Small intestine (tissue), 16 donors: ENCODE measurements at places on chromosomes 11 and 22. TPM values are rescaled to one million over a fixed set of nuclear protein-coding genes. Genes with fewer than 3 reads are reported as not detected.

DNA sequence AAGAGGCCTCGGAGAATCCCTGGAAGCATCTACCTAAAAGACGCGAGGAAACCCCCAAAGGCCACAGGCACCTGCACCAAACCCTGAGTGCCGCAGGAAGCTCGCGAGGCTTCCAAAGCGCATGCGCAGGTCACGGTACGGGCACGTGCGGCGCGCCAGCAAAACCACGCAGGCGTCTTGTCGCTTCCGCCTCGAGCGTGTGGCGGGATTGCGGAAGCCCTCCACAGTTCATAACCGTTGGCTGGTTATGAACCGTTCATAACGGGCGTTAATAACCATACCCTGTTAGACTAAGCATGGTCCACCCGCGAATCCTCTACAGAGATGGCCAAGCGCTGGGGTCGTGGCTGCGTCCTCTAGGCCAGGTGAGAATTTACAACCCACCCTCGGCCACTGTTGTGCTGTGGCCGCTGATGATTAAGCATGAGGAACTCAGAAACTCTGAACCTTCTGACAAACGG, 46.4 kb downstream of the MORC2 start:
- H3K27me3 ChIP-seq, result no peaks in the 10 kb centered on the region
- peaks cover 4% of the 10 kb centered on the region for H3K36me3 ChIP-seq
- peak; percentile 76 for DNase-seq
- peaks cover 5% of the 10 kb centered on the region for H3K4me1 ChIP-seq

DNA sequence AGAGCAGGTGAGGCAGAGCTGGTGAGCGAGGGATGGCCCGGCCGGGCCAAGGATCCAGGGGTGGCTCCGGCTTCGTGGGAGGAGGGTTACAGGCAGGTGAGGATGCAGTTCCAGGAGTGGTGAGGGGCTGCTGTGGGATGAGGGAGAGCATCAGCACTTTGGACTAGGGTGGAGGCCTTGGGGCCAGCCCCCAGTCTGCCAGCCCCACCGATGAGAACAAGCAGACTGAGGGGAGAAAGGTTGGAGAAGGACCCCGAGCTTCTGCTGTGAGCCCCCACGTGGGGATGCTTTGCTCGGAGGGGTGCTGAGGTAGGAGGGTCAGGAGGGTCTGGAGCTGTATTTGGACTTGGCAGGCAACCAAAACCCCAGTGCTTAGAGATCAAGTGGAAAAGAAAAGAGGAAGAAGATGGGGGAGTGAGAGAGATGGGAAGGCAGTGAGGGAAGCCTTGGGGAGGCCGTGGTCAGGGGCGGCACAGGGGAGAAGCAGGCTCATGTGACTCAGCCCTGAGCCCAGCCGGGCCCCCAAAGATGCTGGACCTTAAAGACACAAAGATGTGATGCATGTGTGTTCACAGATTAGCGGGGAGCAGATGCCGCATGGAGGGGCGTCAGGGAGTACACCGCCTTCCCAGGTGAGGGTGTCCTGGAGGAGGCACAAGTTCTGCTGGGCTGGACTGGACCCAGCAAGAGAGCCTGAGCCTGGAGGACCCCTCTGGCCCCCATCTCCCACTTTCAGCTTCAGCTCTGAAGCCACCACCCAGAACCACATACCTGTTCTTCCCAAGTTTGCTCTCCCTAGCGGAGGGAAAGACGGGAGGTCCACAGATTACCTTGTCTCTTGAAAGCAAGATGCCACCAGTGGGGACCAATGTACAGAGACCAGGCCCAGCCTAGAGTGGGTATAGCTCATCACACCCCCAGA, 91.3 kb downstream of the CDKN1C start:
- H3K27ac ChIP-seq, result no peak overlapping the region
- H3K36me3 ChIP-seq, result peaks cover 13% of the 10 kb centered on the region
- no peaks in the 10 kb centered on the region for H3K4me1 ChIP-seq
- H3K27me3 ChIP-seq, result no peaks in the 10 kb centered on the region
- no peak overlapping the region for H3K4me3 ChIP-seq
- DNase-seq, result no peak

- H3K4me1 ChIP-seq, result no peaks in the 10 kb centered on the region
- H3K27ac ChIP-seq, result no peak overlapping the region
- no peak overlapping the region for H3K4me3 ChIP-seq
- H3K36me3 ChIP-seq, result no peaks in the 10 kb centered on the region
- DNase-seq, result peak; percentile 27
- no peaks in the 10 kb centered on the region for H3K27me3 ChIP-seq
These were observed 132.8 kb downstream of the DDX10 start for GRCh38 chr11:108797578-108798100.

DNA sequence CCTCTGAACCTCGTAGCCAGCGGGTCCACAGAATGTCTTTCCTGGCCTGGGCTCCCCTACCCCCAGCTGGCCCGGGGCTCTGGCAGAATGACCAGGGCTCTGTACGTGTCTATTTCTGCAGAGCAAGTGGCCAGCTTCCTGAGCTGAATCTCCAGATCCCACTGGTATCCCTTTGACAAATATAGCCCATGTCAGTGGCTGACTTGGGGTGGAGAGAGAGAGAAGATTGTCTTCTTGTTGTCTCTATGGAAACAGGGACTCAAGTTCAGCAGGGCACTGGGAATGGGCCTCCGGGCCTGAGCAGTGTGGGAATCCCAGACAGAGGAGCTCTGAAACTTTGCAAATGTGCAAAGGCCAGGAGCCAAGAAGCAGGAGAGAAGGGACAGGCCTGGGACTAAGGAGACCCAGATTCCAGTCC, 33.9 kb downstream of the ANO1 start:
- DNase-seq, result peak; percentile 16
- H3K36me3 ChIP-seq, result no peaks in the 10 kb centered on the region
- H3K27ac ChIP-seq, result no peak overlapping the region
- H3K27me3 ChIP-seq, result no peaks in the 10 kb centered on the region
- no peak overlapping the region for H3K4me3 ChIP-seq

Gene MAPK1
- polyA plus RNA-seq, result 76.5 TPM

Gene NRGN
- polyA plus RNA-seq, result 0.67 TPM

Gene KIAA1671
- 7.0 TPM for polyA plus RNA-seq

Gene CHRM1
- not detected for polyA plus RNA-seq
